ENCODE measurements at places on chromosomes 2 and 18. TPM values are rescaled to one million over a fixed set of nuclear protein-coding genes. Genes with fewer than 3 reads are reported as not detected.

DNA sequence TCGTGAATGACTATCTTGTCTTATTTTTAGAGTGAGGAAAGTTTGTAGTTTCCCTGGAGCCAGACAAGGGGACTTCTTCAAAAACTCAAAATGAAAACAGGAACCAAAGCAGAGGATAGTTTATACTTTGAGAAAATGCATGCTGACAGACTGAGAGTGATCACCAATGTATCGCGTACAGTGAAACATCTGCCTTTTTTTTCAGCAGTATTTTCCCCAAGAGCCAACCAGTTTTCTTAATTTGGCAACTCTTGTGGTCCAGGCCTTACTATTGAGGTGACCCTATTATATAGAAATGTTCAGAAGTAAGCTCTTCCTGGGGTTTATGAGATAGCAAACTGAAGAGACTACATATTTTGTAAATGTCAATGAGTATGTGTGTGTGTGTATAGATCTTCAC, 153.7 kb upstream of the VRK2 start:
- no peak for DNase-seq

The CHRNG gene
- not detected for total RNA-seq

DNA sequence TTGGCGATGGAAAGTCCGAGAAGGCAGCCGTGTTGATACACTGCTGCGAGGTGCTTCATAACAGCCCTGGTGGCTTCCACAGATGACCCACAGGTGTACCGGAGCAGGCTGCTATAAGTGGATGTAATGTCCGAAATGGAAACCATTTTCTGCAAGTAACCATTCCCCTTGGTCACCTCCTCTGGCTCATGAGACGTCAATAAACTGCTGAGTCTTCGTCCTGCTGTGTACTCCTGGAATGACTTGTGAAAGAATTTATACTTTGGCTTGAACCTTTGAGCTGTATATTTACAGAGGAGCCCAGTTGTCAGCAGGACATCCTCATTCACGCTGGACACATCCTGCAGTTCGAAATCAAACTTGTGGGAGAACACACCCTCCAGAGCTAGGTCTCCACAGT, 14.4 kb downstream of the NLRC4 start:
- no peak for DNase-seq

The PEX13 gene
- 19.3 TPM for total RNA-seq
